ENCODE measurements at places on chromosomes 3 and 15.

GRCh38 chr3:115099986-115100571 is 47.0 kb downstream of the ZBTB20 start:
- DNase-seq = peak; percentile 26

- no peak for DNase-seq
Observed at GRCh38 chr3:104878395-104878794, 488.3 kb upstream of the ALCAM start.

- no peak for DNase-seq
Observed at GRCh38 chr3:128493570-128494366, 767 bp upstream of the GATA2 start.

GRCh38 chr15:29937956-29938355 is 115.7 kb upstream of the TJP1 start:
- no peak for DNase-seq

DNA sequence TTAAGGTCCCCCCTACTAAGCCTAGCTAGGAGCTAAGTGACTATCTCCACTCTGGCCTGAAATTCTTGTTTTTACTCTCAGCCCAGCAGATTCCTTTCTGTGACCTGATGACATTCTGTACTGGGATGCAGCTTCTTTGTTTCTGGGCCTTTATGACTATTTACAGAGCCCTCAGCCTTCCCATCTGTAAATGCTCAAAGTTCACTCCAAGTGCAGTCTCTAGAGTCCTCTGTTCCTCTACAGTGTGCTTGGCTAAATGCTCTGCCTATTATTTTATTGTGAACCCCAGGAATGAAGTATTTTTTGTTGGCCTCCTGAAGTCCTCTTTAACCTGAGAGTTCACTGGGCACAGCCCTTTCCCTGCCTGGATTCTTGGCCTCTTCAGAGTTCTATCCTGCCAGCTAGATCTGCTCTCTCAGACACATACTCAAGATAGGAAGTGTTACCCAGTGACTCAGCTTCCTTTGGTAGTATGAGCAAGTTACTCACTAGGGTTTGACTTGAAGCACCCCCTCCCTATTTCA is 278.1 kb upstream of the P2RY1 start:
- no peak for DNase-seq

DNA sequence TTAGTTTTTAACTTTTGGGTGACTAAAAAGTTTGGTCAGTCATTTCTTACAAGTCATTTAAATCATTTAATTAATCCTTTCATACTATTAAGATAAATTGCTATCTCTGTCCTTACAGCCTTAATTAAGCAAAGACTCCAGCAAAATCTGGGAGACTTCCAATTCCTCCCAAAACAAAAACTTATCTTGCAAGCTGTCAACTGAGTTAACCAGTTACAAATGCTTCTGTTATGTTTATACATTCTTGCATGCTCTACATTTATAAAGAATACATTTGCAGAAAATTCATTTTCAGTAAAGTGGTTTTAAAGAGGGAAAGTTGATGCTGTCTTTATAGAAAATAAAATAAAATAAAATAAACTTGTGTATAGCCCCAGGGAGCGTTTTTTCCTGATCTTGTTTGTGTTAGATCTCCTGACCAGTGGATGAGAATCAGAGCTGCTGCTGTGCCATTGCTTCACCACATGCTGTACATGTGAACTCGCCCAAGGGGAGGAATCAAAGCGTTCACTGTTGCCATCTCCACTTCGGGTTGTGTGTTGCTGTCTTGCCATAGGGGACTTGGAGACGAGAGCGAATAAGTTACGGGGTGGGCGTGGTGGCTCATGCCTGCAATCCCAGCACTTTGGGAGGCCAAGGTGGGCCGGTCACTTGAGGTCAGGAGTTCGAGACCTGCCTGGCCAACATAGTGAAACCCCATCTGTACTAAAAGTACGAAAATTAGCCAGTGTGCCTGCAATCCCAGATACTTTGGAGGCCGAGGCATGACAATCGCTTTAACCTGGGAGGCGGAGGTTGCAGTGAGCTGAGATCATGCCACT is 5.5 kb downstream of the CCR4 start:
- DNase-seq = no peak

GRCh38 chr3:137803215-137803614 is 39.1 kb downstream of the SOX14 start:
- DNase-seq = no peak

DNA sequence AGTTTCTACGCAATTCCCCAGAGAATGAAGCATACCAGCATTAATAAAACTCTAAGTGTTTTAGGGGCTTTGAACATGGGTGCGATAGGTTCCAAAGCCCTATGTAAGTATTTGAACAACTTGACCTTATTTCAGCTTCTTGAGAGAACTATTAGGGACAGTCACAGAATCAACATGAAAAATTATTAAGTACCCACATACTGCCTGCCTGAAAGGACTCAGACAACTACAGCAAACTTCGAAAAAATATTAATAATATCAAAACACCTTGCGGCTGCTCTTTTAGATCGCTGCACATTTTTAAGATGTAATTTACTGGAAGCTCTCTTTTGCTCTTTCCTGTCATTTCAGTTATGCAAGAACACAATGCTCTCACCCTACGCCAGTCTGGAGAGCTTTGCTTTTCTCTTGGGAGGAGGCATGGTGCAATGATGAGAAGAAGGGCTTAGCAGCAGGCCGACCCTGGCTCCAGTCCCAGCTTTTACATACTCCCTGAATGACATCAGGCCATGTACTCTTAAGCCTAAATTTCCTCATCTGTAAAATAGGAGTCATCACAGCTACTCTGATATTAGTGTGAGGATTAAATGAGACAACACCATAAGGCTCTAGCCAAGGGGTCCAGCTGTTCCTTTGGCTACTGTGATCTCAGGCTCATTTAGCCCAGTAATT is 640.7 kb downstream of the FHIT start:
- no peak for DNase-seq

GRCh38 chr3:120258009-120258408 is 27.0 kb downstream of the GPR156 start:
- DNase-seq = no peak

DNA sequence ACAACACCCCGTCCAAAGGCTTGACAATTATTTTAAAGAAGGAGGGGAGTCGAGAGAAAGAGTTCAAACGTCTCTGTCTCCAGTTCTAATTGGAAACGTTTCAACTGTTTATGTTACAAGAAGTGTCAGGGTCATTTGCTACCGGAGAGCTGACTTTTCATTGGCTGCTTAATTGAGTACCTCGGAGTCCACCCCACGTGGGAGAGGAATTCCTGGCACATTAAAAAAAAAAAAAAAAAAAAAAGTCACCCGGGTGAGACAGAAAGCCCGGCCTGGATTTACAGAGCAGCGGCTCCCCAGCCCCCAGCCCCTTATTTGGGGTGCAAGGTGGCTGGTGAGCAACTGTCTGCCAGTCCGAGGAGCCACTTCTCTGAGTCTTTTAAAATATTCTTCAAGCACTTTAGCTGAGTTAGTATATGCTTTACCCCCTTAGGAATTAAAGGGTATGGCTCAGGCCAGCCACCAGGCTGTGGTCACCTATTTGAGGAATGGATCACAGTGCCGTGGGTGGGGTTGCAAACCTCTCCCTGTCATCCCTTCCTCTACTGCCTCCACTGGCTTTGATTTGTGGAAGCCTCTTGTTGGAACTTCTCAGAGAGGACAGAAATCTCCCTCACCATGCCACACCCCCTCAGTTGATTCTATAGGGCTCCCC is 3.9 kb upstream of the TLE3 start:
- DNase-seq = no peak

GRCh38 chr3:126389112-126389793 is 5.5 kb upstream of the CFAP100 start:
- DNase-seq = peak; percentile 35

- DNase-seq = peak; percentile 79
Observed at GRCh38 chr3:71444028-71444860, 139.3 kb downstream of the FOXP1 start.

GRCh38 chr3:193822492-193823212 is 229.6 kb downstream of the OPA1 start:
- no peak for DNase-seq

DNA sequence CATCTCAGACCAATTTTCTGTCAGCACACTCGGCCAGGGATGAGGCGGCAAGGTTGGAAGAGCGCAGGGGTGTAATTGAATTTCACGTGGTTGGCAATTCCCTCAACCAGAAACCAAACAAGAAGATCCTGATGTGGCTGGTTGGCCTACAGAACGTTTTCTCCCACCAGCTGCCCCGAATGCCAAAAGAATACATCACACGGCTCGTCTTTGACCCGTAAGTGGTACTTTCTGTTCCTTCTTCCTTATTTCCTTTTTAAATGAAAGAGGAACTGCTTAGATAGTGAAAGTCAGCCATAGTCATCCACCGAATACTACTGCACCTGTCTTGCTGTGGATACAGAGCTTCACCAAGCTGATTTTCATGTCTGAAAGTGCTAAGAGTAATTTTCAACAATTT is 60.1 kb downstream of the SGO1 start:
- no peak for DNase-seq

DNA sequence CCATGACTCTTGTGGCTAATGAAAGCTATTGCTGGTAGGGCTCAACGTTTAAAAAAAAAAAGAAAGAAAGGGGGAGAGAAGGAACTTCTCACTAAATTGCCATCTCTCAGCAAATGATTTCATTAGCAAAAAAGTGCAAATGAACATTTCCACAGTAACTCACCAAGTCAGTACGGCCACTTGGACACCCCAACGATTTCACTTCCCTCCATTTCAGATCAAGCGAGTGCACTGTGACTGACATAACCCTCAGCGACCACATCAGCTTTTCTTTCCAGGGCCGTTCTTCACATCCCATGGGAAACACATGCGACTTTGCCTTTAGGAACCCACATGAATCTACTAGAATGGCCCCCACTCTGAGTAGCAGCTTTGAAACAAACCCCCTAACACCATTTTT is 71.6 kb downstream of the OSBPL10 start:
- DNase-seq = no peak

DNA sequence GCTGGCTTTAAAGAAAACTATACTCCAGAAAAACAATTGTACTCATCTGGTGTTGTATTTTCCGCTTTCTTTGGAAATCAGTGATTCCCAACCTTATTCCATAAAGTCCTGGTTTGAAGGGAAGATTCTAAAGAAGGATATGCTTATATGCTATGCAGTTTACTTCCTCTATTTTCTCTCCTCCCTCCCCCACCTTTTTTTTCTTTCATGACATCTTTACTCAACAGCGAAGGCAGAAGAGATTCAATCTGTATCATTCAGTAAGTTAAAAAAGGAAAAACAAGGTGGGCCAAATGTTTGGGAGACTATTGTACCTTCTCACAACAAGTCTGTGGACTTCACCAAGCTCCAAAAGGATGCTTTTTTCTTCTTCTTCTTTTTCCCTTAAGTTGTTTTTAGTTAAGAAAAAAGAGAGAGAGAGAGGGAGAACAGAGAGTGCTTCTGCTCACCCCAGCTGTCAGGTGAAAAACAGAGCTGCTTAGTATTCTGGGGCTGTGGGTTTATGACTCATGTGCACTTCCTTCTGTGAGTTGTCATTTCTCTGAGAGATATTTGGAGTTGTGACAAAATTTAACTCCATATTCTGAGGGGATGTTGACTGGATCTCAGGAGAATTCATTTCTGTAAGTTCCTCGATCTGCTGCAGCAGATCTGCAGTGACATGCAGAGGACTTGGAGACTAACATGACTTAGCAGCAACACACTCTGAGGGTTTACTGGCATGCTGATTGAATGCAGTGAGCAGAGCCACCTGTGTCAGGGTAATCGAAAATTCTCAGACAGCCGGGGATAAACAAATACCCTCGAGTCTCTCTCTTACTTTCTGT is 70.7 kb downstream of the SSR3 start:
- DNase-seq = peak; percentile 62

DNA sequence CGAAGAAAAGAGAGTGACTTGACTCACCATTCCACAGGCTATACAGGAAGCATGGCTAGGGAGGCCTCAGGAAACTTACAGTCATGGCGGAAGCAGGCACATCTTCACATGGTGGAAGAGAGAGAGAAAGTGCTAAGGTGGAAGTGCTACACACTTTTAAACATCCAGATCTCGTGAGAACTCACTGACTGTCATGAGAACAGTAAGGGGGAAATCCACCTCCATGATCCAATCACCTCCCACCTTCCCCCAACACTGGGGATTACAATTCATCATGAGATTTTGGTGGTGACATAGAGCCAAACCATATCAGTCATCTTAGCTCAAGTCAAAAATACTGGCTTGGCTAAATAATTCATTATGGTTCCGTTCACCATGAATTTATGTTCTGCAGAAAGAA is 45.3 kb upstream of the NEDD4 start:
- DNase-seq = no peak
